Osteoblast (primary cell): ENCODE measurements at places on chromosomes 7 and 10. TPM values are rescaled to one million over a fixed set of nuclear protein-coding genes. Genes with fewer than 3 reads are reported as not detected.

The ARL4A gene
- 20.6 and 25.3 TPM in 2 replicates for total RNA-seq

DNA sequence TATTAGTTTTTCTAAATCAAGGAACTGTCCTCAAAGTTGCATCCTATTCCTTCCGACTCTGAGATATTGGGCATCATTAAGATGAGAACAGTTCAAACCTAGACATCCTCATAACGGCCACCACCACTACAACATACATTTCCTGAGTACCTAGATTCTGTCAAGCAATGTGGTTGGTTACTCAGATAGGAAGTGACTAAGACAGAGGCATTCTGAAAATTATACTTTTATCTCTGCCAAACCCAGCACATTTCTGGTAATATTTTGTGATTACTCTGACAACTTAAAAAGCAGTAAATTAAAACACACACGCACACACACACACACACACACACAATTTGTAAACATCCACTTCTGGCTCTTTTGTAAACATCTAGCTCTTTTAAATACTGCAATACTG, 291.2 kb upstream of the MEOX2 start:
- H3K27me3 ChIP-seq = no peaks in the 10 kb centered on the region
- no peaks in the 10 kb centered on the region for H3K36me3 ChIP-seq
- no peak overlapping the region for H3K4me3 ChIP-seq
- peaks cover 10% of the 10 kb centered on the region for H3K4me1 ChIP-seq
- H3K27ac ChIP-seq = no peak overlapping the region
- DNase-seq = no peak

The FLNC gene
- total RNA-seq = 93.7 and 130 TPM in 2 replicates

- peak; percentile 86 for DNase-seq
- H3K27ac ChIP-seq = peak overlapping the region; percentile 49
- H3K36me3 ChIP-seq = no peaks in the 10 kb centered on the region
- no peak overlapping the region for H3K4me3 ChIP-seq
These were observed 219.3 kb downstream of the JAZF1 start for GRCh38 chr7:27961255-27961654.

DNA sequence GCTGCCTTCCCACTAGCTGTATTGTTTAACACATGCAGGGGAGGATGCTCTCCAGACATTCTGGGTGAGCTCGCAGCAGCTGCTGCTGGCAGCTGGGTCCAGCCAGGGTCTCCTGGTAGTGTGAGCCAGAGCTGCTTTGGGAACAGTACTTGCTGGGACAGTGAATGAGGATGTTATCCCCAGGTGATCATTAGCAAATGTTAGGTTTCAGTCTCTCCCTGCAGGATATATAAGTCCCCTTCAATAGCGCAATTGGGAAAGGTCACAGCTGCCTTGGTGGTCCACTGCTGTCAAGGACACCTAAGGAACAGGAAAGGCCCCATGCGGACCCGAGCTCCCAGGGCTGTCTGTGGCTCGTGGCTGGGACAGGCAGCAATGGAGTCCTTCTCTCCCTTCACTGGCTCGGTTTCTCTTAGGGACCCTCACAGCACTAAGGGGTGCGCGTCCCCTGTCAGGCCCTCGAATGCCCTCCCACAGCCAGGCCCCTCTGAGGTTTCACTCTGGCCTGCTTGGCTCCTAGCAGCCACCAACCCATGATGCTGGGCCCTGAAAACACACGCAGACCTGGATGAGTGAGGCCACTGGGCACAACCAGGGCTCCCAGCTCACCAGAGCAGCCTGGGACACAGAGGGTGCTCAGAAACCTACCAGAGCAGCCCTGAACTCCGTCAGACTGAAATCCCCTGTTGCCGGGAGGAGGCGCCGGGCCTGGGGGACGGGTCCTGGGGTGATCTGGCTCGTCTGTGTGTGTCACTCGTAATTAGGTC, 173.0 kb upstream of the LANCL2 start:
- H3K36me3 ChIP-seq = peaks cover 48% of the 10 kb centered on the region
- no peaks in the 10 kb centered on the region for H3K27me3 ChIP-seq
- no peak for DNase-seq
- H3K27ac ChIP-seq = peak overlapping the region; percentile 87

GRCh38 chr7:135235841-135236240, 2.2 kb downstream of the STRA8 start:
- DNase-seq = no peak
- H3K36me3 ChIP-seq = no peaks in the 10 kb centered on the region
- peaks cover 6% of the 10 kb centered on the region for H3K27me3 ChIP-seq
- H3K4me3 ChIP-seq = no peak overlapping the region
- no peaks in the 10 kb centered on the region for H3K4me1 ChIP-seq

GRCh38 chr10:71342573-71343391, 23.7 kb downstream of the SLC29A3 start:
- H3K36me3 ChIP-seq = no peaks in the 10 kb centered on the region
- no peak overlapping the region for H3K4me3 ChIP-seq
- H3K27ac ChIP-seq = no peak overlapping the region
- H3K27me3 ChIP-seq = no peaks in the 10 kb centered on the region
- DNase-seq = no peak

DNA sequence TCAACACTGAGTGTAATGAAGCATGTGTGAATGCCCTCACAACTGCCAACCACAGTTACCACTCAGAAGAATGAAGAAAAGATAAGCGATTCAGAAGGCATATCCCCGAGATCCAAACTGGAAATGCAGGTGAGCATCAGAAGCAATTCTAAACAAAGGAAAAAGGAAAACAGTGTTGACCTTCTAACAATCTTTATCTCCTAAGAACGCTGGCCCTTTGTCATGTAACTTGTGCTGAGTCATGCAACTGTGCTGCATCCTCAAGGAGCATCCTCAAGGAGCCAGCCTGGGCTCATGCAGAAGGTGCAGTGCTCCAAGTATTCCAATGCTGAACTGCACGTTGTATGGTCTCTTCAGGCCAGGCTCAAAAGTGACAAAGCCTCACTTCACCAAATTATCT, 30.6 kb downstream of the SEC61G start:
- H3K4me3 ChIP-seq = no peak overlapping the region
- H3K27ac ChIP-seq = no peak overlapping the region
- H3K4me1 ChIP-seq = no peaks in the 10 kb centered on the region
- no peak for DNase-seq
- H3K27me3 ChIP-seq = no peaks in the 10 kb centered on the region

The KIAA1549 gene
- total RNA-seq = 2.9 and 3.3 TPM in 2 replicates

The NPY4R gene
- under 0.01 and 0.36 TPM in 2 replicates for total RNA-seq

GRCh38 chr10:60461688-60462087, 72.0 kb upstream of the ANK3 start:
- H3K27me3 ChIP-seq = no peaks in the 10 kb centered on the region
- no peaks in the 10 kb centered on the region for H3K36me3 ChIP-seq
- no peak overlapping the region for H3K27ac ChIP-seq
- H3K4me1 ChIP-seq = peaks cover 15% of the 10 kb centered on the region
- DNase-seq = no peak
- H3K4me3 ChIP-seq = no peak overlapping the region

DNA sequence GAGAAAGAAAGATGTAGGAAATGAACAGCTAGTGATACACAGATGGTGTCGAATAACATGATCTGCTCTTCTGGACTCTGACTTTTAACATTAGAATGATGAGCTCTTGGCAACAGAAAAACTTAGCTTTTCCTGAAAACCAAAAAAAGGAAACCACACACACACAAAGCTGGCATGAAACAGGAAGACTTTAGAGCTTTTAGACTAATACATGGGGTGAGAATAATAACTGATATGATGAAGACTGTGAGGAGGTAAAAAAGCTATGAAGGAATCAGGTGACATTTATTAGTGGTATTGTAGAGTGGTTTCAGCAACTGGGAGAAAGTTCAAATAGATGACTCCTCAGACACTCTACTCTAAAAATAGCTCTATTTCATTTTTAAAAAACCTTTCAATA, 491.9 kb downstream of the PARD3 start:
- no peaks in the 10 kb centered on the region for H3K36me3 ChIP-seq
- H3K4me1 ChIP-seq = peaks cover 30% of the 10 kb centered on the region
- no peak overlapping the region for H3K4me3 ChIP-seq
- DNase-seq = no peak

The SLC26A5 gene
- total RNA-seq = not detected in 2 replicates

DNA sequence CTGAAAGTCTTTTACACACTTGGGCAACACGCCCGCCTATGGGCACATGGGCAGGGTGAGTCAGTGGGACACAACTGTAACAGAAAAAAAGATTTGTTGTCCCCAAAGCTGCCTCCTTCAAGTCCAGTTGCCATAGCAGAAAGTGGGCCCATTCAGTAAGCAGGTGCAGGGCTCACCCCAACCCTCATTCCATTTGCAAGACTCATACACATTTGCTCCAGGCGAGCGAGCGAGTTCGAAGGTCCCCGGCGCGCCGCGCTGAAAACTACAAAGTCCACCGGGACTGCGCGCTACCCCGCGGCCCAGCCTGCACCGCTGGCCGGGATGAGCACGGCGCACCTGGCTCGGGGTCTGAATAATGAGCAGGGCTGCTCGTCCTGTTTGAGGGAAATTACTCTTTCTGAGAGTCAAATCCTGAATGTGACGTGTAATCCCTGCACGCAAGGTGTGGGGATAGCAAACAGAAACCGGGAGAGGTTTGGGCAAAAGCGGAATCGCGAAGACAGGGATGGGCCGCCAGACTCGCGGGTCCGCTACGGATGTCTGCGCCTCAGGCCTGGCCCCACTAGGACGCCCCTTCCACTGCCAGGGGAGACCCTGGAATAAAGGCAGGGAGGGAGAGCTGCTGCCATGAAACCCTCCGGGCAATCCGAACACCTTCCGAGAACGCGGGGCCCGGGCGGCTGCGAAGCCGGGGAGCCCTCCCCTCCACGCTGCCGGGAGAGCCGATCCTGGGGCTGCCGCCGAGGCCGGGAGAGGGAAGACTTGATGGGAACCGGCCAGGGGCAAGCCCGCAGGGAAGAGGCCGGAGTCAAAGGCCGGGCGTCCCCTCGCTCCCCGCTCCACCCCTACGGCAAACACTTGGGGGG, 982 bp downstream of the COBL start:
- peak overlapping the region; percentile 57 for H3K4me3 ChIP-seq
- peaks cover 31% of the 10 kb centered on the region for H3K27me3 ChIP-seq
- no peak overlapping the region for H3K27ac ChIP-seq
- no peaks in the 10 kb centered on the region for H3K36me3 ChIP-seq
- peak; percentile 86 for DNase-seq

GRCh38 chr10:42979181-42979580, 97.7 kb upstream of the RET start:
- no peaks in the 10 kb centered on the region for H3K36me3 ChIP-seq
- H3K4me1 ChIP-seq = no peaks in the 10 kb centered on the region
- H3K27ac ChIP-seq = no peak overlapping the region
- peak; percentile 81 for DNase-seq

GRCh38 chr7:35355911-35356310, 102.0 kb upstream of the TBX20 start:
- DNase-seq = no peak
- H3K27me3 ChIP-seq = no peaks in the 10 kb centered on the region
- H3K27ac ChIP-seq = no peak overlapping the region
- H3K4me1 ChIP-seq = no peaks in the 10 kb centered on the region

- H3K27ac ChIP-seq = peak overlapping the region; percentile 69
- DNase-seq = no peak
- H3K4me3 ChIP-seq = no peak overlapping the region
- no peaks in the 10 kb centered on the region for H3K27me3 ChIP-seq
These were observed 17.0 kb downstream of the ITPRIP start for GRCh38 chr10:104321226-104321625.
